ENCODE measurements at places on chromosomes 16 and 17. TPM values are rescaled to one million over a fixed set of nuclear protein-coding genes. Genes with fewer than 3 reads are reported as not detected.

DNA sequence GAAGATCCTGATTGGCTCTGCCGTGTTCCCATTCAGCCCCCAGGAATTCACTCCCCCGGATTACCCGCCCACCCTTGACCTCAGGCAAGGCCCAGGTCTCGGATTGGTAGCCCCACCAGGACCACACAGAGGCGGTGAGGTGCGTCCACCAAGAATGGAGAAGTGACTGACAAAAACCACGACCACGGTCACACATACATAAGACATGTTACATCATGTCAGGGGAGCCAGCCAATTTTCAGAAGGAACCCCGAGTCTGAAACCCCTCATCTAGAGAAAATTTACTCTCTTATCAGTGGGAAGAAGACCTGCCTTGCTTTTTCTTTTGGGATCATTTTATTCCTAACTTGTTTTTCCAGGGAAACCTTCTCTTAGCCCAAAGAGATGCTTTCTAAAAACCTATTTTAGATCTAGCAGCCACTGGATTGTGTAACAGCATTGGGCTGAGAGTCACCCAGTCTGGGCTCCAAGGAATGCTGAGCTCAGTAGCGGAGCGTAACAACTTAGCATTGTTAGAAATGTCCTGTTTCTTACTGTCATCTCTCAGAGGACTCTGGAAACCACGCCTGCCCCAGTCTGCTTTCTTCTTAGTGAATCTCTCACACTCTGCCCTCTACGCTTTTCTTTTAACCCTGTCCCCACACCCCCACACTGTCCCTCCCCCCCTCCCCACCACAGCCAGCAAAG is 164.1 kb downstream of the CMIP start:
- peaks cover 1% of the 10 kb centered on the region for H3K4me1 ChIP-seq
- no peak for DNase-seq
- no peak overlapping the region for H3K4me3 ChIP-seq
- H3K27ac ChIP-seq = no peak overlapping the region
- H3K36me3 ChIP-seq = peaks cover 2% of the 10 kb centered on the region

Gene MEOX1
- 5.2 TPM for total RNA-seq

Gene NPEPPS
- total RNA-seq = 104 TPM

Gene NHERF2
- total RNA-seq = 4.2 TPM

All from activated naive CD8-positive, alpha-beta T cell treated with anti-CD3 and anti-CD28 coated beads, Interleukin-2, amount 10 ng/mL, durations not matched to agents 7 days and 5 days (primary cell).